ENCODE measurements at places on chromosomes 11 and 22.
A peak's percentile ranks its signal among the peaks of the same experiment; 100 is the strongest.

- no peak for DNase-seq
Observed at GRCh38 chr11:59224351-59224928, 11.7 kb upstream of the MPEG1 start.

GRCh38 chr11:118939404-118939915 is 13.7 kb upstream of the BCL9L start:
- no peak for DNase-seq

DNA sequence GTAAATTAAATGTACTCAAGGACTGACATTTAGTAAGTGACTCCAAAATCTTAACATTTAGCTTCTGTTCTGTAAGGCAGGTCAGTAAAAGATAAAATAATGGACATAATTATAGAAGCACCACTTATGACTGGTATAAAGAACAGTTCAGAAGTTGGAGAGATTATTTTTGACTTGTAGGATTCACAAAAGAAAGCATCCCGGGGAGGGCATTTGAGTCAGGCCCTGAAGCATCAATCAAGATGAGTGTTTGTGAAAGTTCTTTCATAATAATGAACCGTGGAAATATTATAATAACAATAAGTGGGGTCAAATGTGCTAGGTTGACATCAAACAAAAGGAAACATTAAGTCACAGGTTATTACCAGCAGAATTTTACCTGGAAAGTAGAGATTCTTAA is 201.9 kb downstream of the DDX10 start:
- DNase-seq = no peak

- no peak for DNase-seq
Observed at GRCh38 chr11:87560352-87560751, 522.6 kb downstream of the TMEM135 start.

DNA sequence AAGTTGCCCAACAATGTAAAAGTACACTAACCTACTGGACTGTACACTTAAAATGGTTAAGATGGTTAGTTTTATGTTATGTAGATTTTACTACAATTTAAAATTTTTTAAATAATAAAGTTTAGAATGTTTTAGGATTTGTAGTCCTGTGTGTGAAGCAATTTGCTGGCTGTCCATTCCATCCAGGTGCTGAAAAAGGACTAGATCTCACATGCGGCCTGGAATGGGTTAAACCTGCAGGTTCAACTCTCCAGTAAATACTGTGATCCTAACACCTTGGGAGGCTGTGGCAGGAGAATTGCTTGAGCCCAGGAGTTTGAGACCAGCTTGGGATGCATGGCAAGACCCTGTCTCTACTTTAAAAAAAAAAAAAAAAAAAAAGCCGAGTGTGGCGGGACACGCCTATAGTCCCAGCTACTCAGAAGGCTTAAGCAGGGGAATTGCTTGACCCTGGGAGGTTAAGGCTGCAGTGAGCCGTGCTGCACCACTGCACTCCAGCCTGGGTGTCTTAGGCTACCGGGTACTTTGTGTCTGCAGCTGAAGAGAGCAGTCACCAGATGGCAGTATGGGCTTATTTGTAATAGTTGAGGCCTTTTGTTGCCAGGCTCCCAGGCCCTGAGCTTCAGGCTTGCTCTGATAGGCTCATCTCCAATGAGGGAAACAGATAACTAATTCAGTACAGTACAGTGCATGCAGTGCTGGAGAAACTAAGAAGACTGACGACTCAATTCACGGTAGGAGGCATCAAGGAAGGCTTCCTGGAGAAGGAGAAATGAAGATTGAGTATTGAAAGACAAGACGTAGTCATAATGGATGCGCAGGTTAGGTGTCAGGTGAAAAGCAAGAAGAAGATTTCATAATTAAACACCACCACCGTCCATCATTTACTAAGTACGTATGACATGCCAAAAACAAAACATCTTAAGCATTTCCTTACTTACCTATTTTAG is 64.7 kb upstream of the ASPHD2 start:
- DNase-seq = peak; percentile 51
